ENCODE measurements at places on chromosomes 12 and 14.

DNA sequence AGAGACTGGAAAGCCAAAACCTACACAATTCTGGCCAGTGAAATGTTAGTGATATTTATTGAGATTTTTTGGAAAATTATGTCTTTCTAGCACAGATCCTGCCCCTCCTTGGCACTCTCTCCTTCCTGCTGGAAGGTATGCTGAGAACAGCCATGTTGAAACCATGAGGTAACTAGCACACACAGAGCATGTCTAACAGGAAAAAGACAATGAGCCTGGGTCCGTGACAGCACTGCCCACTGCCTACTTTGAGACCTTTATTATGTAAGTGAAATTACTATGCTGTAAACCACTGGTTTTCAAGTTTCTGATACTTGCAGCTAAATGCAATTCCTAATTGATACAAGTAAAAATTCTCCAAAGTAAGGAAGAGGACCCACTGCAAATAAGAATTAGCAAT lies 81.6 kb upstream of the SINHCAF start:
- DNase-seq: no peak

DNA sequence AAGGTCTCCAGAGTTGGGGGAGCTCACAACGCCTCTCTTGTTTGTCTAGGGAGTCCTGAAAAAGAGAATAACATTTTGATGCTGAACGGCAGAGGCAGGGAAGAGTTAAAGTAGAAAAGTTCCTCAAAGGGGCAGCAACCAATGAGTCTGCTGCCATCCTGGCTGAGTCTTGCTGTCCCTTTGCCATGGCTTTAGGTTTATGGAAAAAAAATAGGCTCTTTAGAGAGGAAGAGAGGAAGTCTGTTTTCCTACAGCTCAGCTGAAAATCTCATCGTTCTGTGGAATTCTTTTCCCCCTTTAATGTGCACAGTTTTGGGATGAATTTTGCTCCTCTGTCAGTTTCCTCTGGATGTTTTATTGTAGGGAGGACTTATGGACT lies 314.8 kb upstream of the TBX3 start:
- no peak for DNase-seq

DNA sequence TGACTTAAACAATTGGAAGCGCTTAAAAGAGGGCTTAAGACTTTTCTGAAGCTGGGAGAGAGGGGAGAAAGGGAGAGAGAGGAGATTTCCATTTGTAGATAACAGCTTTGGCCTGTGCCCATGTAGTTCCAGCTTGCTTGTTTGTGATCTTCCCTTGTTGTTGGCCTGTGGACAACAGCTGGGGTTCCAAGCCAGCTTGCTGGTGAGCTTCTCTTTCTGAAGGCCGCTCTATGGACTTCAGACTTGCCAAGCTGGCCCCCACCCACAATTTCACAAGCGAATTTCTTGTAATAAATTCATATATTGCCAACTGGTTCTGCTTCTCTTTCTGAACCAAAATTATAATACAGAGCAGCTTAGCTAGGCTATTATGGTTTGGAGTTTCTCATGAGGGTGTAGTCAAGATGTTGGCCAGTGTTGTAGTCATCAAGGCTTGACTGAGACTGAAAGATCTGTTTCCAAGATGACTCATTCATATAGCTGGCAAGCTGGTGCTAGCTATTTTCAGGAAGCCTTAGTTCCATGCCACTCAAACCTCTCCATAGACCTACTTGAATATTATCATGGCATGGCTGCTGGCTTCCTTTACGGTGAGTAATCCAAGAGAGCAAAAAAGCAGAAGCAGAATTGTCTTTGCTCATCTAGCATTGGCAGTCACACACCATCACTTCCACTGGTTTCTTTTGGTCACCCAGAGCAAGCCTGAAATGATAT lies 89.4 kb downstream of the ATP23 start:
- DNase-seq: peak; percentile 93

- no peak for DNase-seq
Observed at GRCh38 chr12:99916555-99916954, 68.2 kb downstream of the ANKS1B start.

- no peak for DNase-seq
Observed at GRCh38 chr12:96108321-96108720, 72.9 kb upstream of the LTA4H start.

DNA sequence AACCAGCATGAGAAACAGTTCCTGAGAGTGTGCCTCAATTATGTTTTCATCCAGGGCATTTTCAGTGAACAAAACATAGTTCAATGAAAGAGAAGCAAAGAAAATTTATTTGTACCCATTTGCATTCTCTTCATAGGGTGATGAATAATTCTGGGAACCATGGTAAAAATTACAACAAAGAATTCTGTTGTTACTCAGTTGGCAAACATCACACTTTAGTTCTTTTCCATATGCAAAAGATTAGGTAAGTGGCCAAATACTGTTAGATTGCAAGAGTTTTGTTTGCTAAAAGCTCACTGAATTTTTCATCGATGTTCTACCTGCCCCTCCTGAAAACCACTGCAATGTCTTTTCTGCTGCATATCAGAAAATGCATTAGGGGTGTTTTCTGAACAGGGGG lies 132.4 kb upstream of the RGS6 start:
- no peak for DNase-seq

DNA sequence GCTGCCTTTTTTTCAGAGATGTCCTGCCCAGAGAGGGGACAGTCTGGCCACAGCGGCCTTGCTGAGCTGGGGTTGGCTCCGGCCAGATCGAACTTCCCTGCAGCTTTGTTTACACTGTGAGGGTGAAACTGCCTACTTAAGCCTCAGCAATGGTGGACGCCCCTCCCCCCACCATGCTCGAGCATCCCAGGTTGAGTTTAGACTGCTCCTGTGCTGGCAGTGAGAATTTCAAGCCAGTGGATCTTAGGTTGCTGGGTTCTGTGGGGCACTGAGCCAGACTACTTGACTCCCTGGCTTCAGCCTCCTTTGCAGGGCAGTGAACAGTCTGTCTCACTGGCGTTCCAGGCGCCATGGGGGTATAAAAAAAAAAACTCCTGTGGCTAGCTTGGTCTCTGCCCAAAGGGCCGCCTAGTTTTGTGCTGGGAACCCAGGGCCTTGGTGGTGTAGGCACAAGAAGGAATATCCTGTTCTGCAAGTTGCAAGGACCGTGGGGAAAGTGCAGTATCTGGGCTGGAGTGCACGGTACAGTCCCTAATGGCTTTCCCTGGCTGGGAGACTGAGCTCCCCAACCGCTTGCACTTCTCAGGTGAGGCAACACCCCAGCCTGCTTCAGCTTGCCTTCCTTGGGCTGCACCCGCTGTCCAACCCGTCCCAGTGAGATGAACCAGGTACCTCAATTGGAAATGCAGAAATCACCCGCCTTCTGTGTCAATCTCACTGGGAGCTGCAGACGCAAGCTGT lies 79.1 kb downstream of the LRIG3 start:
- DNase-seq: no peak

DNA sequence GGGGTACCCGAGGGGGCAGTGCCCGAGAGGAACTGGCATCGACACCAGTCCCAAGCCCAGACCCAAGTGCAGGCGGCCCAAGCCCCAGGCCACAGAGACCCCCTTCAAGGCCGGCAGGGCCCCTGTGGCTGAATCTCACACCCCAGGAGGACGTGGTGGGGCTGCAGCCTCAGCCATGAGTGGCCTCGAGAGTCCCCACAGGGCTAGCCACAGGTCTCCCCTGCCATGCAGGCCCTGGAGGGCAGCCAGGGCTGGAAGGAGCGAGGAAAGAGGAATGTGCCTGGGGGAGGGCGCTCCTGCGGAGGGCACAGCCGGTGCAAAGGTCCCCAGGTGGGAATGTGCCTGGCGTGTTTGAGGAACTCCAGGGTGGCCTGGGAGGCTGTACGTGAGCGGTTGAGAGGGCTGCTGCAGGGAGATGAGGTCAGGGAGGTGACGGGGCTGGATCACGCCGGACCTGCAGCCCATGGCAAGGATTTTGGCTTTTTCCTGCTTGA lies 86.1 kb downstream of the NCOR2 start:
- no peak for DNase-seq

- DNase-seq: no peak
Observed at GRCh38 chr12:7127916-7128626, 618 bp downstream of the RBP5 start.

DNA sequence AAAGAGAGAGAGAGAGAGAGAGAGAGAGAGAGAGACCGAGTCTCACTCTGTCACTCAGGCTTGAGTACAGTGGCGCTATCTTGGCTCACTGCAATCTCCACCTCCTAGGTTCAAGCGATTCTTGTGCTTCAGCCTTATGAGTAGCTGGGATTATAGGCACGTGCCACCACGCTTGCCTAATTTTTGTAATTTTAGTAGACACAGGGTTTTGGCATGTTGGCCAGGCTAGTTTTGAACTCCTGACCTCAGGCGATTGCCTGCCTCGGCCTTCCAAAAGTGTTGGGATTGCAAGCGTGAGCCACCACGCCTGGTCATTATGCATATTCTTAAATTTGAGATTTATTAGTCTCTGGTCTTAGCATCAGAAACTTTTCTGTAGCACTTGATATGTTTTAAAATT lies 317.9 kb upstream of the ATP2B1 start:
- DNase-seq: no peak

DNA sequence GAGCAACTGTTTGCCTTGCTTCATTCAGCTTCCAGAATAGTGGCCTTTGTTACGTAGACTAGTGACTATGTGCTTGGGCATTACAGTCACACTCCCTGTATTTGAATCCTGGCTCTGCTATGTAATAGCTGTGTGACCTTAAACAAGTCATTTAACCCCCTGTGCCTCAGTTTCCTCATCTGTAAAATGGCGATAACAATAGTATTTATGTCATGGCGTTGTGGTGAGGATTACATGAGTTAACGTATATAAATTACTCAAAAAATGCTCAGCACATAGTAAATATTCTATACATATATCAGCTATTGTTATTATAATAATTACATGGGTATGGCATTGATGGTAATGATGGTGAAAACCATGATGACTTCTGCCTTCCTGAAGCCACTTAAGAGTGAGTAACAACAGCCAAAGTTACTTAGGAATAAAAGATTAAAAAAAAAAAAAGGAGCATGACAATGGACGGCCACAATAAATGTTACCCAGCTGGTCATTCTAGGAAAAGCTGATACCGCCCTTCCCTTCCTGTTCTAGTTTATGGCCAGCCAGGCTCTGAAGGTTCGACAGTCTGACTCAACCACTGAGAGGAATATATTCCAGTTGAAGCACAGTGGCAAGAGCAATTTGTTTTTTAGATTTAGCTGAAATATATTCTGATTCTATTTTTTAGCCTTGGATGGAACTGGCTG lies 9.9 kb upstream of the ADIPOR2 start:
- DNase-seq: no peak

- DNase-seq: no peak
Observed at GRCh38 chr14:77177702-77178101, 3.9 kb upstream of the TMEM63C start.

- no peak for DNase-seq
Observed at GRCh38 chr12:53365245-53365904, 14.6 kb upstream of the SP1 start.

DNA sequence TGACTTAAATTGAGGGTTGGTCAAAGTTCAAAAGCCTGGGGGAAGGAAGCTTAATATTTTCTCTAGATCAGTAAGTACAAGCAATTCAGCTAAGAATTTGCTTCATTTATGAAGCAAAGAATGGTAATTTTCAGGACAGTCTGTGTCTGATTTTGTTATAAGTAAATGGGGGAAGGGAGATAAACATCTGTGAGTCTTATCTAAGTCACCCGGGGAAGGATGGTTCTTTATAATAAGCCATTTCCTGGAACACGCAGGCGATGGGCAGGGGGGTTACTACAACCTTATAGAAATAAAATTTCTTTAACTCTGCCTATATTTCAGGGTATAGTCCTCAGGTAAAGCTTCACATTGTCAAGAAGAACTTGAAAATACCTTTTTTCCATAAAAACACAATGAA lies 42.9 kb downstream of the HELB start:
- no peak for DNase-seq

DNA sequence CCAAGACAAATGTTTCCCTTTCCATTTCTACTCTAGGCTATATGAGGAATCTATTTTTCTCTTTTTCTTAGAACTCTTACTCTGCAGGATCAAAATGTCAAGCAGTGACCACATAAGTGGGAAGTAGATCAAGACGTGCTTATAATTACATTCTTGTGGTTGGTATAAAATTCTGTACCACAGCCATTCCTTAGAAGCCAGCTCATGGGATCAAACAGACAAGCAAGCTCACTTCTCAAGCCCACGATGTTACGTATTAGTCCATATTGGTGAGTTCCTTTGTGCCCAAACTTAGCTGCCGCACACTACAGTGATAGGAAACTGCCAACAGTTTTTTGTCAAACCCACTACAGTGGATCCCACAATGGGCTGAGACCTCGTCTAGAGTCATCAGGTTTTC lies 53.4 kb downstream of the IFNG start:
- DNase-seq: no peak

DNA sequence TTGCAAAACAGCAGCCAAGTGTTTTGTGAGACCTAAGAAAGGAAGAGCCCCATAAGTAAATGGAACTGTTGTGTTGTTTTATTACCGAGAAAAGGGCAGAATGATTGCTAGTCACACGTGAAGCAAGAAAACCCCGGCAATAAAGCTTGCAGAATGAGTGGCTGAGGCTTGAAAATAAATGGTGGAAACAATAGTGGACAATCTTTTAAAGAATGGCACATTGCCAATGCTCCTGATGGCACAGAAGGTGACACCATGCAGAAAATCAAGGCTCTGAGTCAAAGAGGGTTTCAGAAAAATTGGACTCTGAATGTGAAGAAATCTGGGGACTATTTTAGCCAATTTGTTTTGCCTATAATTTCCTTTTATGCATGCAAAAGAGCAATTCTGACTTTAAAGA lies 4.0 kb upstream of the AQP2 start:
- DNase-seq: no peak

DNA sequence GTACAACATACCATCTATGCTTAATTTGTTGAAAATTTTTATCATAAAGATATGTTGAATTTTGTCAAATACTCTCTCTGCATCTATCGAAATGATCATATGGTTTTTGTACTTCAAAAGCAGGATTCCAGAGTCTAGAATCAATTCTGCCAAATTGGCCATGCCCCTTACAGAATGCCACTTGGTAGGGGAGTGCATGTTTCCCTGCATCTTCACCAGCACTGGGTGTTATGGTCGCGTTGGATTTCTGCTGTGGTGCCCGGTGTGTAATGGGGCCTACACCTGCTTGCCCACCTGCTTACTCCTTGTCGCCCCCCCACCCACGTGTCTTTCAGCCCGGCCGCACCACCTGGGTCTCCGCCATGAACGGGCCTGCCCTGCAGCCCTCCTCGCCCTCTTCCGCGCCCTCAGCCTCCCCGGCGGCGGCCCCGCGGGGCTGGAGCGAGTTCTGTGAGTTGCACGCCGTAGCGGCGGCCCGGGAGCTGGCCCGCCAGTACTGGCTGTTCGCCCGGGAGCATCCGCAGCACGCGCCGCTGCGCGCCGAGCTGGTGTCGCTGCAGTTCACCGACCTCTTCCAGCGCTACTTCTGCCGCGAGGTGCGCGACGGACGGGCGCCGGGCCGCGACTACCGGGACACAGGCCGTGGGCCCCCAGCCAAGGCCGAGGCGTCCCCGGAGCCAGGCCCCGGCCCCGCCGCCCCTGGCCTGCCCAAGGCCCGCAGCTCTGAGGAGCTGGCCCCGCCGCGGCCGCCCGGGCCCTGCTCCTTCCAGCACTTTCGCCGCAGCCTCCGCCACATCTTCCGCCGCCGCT lies 12.3 kb downstream of the SH2B3 start:
- no peak for DNase-seq
